Omental fat pad (tissue), 4 donors: ENCODE measurements at places on chromosomes 3 and 15. TPM values are rescaled to one million over a fixed set of nuclear protein-coding genes. Genes with fewer than 3 reads are reported as not detected.

GRCh38 chr3:133292296-133292695, 107.6 kb upstream of the BFSP2 start:
- DNase-seq: no peak

DNA sequence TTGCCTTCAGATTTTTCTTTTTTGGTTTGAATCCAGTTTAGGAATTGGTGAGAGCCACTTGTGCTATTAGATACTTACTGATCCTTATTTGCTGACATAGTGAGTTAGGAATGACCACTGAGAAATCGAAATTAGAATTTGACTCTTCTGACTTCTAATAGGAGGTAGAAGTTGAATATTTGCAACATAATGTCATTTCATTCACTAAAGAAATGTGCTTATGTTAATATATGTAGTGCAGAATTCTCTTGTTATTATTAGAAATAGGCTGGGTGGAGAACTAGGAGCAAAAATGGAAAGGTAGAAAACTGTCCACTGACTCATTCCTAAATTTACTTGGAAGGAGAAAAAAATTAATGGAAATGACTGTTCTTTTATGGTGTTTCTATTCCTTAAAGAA, 538.2 kb upstream of the SGO1 start:
- no peak for DNase-seq

DNA sequence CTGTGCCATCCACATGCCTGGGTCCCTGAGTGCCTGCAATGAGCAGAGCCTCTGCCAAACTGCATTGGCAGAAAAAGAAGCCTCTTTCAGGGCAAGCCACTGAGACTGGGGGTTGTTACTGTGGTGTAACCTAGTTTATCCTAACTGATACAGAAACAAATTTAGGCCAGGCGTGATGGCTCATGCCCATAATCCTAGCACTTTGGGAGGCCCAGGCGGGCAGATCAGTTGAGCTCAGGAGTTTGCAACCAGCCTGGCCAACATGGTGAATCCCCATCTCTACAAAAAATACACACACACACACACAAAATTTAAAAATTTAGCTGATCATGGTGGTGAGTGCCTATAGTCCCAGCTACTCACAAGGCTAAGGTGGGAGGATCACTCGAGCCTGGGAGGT, 221.6 kb downstream of the TBC1D2B start:
- DNase-seq: no peak

- no peak for DNase-seq
Observed at GRCh38 chr15:100934166-100934565, 15.0 kb downstream of the LRRK1 start.

GRCh38 chr3:138068579-138069174, 46.7 kb downstream of the DZIP1L start:
- peak; percentile 43 for DNase-seq

DNA sequence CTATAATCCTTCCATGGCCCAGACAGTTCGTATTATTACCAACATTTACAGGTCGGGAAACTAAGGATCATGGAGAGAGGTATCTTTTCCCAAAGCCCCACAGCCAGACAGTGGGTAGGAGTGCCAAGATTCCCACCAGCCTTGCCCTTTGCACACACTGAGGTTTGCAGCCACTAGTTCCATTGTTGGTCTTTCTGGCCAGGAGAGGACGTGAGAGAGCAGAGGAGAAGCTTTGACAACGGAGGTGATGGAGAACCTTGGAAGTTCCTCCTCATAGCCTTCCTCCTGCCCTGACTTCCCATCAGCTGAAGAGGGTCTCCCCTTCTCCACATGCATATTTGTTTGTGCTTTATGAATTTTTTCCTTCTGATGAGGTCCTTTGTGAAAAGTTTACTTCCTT, 50.5 kb upstream of the PLCL2 start:
- DNase-seq: no peak

DNA sequence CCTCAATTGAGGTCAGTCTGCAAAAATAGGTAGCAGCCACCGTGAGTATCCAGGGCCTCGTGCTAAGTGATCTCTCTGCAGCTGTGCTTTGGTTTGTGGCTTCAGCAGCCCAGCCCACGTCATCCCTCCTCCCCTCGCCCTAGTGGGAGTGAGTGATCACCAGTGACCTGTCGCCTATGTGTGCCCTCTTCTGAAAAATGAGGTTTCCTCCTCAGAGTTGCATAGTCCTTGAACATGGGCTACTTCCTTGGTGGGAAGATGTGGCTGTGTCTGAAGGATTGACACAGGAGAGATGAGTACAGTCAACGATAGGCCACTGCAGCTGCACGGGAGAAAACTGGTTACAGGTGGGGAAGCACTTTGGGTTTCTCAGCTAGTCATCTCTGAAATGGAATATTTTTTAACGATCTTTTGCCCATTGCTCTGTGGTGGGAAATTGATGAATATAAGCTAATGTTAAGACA, 144.8 kb upstream of the BHLHE40 start:
- no peak for DNase-seq

DNA sequence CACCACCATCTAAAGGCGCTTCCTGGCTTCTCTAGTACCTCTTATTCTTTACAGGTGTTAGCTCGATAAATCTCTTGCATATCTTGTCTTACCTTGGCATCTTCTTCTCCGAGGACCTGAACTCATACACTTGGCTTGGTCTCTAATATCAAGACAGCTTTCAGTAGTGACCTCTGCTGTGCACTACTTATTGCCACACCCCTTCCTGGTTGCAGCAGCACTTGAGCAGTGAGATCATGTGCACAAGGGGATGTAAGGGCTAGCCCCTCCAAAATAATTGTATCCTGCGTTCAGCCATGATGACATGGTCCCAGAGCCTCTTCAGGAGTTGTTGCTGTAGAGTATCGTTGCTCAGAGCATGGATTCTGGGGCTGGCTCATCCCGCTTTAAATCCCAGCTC, 1.3 kb upstream of the PLA1A start:
- no peak for DNase-seq

GRCh38 chr3:183579967-183580900, 24.7 kb upstream of the KLHL6 start:
- no peak for DNase-seq

- no peak for DNase-seq
Observed at GRCh38 chr15:68644083-68644904, 65.5 kb downstream of the CORO2B start.

GRCh38 chr3:106333911-106334618, 465.3 kb upstream of the CBLB start:
- DNase-seq: no peak

DNA sequence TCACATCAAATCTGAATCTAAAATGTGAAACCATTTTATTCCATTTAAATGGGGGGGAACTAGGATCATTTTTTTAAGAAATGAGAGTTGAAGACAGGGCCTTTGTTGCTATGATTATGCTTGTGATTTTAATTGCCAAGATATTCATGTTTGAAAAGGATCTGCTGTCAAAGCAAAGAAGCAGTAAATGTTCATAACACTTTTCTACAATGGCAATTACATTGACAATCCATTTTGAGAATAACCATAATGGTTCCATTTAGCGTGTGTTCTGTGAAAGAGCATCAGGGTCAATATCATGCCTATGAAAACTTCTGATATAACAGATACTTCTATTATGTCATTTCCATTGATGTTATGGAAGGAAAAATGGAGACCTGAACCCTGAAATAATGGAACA, 745.8 kb upstream of the SGO1 start:
- DNase-seq: no peak

GRCh38 chr3:177150970-177151627, 46.2 kb downstream of the TBL1XR1 start:
- no peak for DNase-seq

- no peak for DNase-seq
Observed at GRCh38 chr3:193803288-193803687, 210.3 kb downstream of the OPA1 start.

Gene VILL
- 5.5 TPM for total RNA-seq

Gene SKOR1
- 0.74 TPM for total RNA-seq

Gene DVL3
- total RNA-seq: 41.8 TPM

Gene ANKRD63
- not detected for total RNA-seq

Gene LEKR1
- not detected for total RNA-seq
